Esophagus mucosa (tissue), 1 donor: ENCODE measurements at places on chromosomes 5 and 9.

- peak; percentile 86 for ATAC-seq
These were observed 440.1 kb upstream of the ADAMTS16 start for GRCh38 chr5:4700069-4700468.

DNA sequence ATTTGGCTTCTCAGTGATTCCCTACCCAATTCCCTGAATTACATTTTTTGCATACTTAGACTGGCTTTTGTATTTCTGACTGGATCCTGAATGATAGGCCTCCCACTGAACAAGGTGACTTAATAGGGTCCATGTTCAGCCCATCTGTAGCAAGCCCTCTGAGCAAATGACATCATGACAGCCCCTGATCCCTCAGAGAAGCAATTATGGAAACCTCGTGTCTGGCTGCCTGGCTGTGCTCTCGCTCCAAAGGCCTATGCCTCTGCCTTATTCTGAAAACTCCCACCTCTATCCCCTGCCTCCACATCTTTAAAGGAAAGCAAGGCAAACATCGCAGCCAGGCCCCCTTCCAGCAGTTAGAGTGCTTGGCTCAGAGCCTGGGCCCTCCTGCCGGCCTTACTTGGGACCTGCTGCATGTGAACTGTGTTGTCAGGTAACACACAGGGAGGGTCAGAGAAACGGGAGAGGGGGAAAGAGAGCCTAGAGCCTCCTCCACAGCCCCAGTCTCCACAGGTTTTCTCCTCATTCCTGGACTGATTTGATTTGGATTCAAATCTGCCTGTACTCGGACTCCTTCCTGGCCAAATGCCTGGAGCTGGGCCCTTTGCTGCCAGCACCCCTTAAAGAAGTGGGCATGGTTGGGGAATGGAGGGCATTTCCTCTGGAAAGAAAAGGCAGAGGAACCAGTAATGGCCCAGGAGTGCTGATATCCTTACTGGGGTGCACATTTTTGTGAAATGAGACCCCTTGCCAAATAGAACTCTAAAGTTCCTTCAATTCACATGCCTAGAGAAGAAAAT lies 3.8 kb downstream of the DCANP1 start:
- no peak for ATAC-seq

DNA sequence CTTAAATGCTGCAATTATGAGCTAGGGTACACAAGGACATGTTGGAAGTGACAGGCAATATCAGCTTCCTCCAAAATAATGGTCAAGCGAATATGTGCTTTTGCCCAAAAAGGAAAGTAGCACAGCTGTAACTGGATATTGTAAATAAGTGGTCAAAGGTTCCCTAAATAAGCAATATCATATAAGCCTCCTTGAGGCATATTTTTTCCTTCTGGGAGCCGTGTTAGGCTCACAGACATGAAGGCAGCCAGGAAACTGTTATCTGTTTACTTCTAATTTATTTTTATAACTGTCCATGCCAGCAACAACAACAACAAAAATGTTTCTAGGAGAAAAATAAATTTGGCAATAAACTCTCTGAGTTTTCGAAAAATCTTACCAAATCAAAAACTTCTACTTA lies 648.3 kb downstream of the PDE4D start:
- ATAC-seq: no peak

DNA sequence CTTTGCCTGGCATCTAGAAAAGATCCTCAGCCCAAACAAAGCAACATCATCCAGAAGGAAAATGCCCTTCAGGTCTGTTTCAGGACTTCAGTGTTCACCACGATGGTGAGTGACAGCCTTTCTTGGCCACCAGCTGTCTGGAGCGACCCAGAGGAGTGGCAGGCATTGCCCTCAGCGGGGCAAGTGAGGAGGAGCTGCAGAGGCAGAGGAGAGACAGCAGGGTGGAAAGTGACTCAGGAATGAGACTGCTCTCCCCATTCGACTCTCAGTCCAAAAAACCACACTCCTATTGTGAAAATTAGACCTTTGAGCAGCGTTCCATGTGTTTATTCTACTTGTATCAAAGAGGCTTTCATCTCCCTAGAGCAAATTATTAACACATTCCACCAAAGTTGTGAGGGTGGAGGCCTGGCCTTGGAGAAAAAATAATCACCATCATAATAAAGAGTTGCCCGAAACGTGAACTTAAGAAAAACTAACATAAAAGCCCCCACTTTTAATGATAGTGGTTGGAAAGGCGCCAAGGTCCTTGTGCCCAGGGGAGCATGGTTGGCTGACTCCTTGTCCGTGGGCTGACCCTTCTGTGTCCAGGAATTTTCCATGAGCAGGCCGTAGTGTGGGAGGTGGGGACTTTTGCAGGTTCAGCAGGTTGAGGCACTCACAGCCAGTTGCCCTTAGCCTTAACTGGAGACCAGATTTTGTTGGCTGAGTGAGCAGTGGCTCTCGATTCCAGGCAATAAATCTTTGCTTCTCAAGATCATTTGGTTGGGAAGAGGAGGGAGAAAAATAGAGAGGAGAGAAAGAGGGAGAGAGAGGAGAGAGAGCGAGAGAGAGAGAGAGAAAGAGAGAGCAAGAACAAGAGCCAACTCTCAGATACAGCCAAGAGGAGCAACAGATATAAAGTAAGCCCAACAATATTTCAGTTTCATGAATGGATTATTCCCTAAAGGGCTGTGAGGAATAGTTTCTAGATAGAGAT lies 125.9 kb upstream of the ANKRD55 start:
- ATAC-seq: no peak

GRCh38 chr5:148540647-148541046 lies 113.7 kb downstream of the HTR4 start:
- ATAC-seq: no peak

DNA sequence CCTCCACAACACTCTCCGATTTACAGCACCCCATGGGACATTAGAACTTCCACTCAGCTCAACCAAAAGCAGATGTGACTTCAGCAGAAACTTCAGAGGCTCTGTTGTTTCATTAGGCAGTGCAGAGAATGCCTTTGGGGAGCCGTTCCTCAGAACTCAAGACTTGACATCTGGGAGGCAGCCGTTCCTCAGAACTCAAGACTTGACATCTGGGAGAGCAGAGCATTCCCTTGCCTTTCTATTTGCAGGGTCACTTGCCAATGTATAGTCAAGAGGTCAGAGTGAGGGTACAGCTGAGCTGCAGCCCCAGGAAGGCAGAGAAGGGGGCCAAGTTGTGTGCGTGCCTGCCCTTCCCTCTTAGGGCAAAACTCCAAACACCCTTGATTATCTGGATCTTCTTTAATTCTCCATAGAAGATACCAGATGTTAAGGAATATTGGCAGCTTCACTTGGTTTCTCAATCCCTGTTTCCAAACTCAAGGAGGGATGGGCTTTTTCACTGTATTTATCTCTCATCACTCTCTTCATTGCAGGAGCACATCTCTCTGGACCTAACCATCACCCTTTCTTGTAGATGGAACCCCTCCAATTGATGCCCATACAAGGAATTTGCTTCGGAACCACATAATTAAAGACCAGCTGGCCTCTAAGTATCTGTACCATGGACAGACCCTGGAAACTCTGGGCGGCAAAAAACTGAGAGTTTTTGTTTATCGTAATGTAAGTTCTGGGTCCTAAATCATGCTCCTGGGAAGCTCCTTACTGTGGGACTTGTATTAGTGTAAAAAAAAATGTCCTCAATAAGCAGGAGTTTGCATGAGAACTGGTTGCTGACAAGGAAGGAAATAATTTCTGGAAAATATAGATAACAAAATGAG lies 25.6 kb downstream of the TGFBI start:
- ATAC-seq: no peak

DNA sequence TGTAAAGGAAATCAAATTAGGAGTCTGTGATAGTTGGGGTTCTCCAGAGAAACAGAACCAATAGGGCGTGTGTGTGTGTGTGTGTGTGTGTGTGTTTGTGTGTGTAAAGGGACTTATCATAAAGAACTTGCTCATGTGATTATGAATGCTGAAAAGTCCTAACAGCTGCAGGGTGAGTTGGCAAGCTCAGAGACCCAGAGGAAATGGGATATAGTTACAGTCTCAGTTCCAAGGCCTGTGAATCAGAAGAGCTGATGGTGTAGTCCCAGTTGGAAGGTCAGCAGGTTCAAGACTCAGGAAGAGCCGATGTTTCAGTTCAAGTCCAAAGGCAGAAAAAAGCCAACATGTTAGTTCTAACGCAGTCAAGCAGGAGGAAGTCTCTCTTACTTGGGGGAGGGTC lies 214.2 kb downstream of the ELAVL2 start:
- ATAC-seq: no peak

DNA sequence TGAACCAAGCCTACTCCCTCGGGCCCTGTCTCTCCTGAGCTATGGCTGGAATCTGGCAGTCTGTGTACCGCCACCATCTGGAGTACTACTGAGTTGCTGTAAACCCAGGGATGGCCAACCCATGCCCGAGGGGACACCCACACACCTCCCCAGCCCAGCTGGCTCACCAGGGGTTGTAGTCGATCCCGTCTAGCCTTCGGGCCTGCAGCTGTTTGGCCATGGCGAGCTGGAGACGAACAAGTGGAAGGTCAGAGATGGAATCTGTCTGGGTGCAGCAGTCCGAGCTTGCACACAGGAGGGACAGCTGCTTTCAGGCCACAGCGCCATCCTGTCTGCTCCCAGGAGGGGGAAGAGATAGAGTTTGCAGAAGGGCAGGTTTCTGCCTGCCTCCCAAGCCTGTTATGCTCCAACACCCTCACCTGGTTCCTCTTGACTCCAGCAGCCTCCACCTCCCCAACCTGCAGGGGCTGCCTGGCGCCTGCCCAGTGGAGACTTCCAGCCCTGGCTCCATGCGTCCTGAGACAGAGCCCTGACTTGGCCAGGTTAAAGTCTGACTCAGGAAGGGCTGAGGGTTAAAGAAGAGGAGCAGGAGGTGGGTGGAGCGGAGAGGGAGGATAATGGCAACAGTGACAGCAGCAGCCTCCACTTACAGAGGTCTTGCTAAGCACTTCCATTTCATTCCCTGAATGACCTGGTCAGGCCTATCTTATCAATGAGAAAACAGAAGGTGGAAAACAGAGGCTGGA lies 15.8 kb upstream of the SPOUT1 start:
- peak; percentile 91 for ATAC-seq

DNA sequence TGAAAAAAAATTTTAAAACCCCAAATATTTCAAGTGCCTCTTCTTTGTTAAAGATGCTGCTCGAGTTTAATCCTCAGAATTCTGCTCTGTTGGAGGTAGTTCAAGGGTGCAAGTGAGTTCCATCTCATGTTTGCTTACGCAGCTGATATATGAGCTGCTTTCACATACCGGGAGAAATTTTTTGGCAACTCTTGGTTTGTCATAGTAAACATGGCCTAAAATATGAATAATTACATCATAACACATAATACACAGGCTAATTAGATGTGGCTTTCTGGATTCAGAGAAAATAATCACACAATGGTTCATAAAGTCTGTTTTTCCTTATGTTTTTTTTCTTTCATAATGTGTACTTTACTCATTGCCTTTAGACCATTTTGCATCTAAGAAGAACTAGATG lies 1134.1 kb downstream of the PTPRD start:
- no peak for ATAC-seq

DNA sequence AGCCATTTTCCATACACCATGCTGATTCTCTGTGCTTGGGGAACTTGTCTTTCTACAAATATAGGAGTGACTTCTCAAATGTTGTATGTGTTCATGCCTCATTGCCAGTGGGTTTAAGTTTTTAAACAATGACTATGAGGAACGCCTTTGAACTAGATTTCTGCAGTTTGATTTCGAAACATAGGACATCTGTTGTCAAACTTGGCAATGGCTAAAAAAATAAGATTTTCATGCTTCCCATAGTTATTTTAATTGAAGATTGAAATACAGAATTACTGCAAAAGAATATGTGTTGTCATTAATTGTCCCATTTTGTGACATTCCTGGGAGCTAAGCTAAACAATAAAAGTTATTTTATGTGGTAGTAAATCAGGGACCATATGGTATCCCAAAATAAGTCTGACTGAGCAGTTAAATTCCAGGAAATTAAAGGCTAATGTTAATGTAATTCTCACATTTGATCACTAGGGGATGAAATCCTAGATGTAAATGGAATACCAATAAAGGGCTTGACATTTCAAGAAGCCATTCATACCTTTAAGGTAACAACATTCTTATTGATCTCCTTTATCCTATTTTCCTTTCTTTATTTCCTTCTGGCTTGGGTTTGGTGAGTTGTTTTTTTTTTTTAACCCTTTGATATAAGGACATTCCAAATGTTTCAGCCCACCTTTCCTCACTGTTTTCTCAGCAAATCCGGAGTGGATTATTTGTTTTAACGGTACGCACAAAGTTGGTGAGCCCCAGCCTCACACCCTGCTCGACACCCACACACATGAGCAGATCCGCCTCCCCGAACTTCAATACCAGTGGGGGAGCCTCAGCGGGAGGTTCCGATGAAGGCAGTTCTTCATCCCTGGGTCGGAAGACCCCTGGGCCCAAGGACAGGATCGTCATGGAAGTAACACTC lies 116.7 kb downstream of the GOLPH3 start:
- peak; percentile 89 for ATAC-seq

DNA sequence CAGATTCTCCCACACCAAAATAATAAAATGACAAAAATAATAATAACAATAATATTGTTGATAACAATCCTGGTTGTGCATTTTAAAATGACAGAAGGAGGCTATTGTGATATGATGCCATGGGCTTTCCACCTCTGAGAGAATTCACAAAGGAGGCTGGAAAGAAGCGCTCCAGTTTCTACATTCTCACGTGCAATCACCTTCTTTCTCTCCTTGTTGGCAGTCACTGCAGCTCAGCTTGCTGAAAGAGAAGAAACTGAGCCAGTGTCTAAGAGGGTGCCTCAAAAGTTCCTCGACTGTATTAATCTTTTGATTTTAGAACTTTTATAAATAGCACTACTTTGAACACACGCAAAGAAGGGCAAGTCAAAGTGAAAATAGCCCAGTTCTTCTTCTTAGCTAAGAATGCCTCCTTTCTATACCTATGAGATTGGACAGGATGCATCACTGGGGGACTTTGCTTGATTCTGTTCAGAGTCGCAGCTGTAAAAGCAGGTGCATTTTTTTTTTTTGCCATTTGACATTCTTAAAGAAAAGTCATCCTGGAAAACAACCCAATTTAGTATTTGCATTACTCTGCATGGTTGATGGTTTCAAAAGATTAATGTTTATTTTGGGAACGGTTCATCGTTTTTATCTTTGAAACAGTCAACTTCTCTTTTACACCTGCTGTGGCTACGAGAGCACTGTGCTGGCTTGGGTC lies 12.4 kb upstream of the SUB1 start:
- no peak for ATAC-seq

DNA sequence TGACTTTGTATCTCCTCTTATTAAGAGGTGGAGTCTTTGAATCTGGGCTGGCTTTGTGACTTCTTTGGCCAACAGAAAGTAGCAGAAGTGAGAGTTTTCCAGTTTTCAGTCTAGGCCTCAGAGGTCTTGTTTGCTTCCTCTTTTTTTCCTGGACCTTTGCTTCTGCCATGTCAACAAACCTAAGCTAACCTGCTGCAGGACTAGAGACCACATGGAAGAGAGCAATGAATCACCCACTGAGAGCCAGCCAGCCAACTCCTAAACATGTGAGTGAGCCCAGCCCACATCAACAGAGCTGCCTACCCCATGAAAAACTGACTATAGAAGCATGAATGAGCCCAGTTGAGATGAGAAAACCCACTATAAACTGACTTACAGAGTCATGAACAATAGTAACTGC lies 29.9 kb downstream of the MRPL22 start:
- no peak for ATAC-seq

GRCh38 chr9:69867081-69867814 lies 46.6 kb downstream of the CFAP95 start:
- no peak for ATAC-seq

GRCh38 chr9:89756891-89757537 lies 152.2 kb downstream of the GADD45G start:
- no peak for ATAC-seq
